ENCODE measurements at places on chromosomes 5 and 9.
A peak's percentile ranks its signal among the peaks of the same experiment; 100 is the strongest.

GRCh38 chr5:56369361-56369811 is 136.3 kb upstream of the ANKRD55 start:
- peak; percentile 50 for DNase-seq

DNA sequence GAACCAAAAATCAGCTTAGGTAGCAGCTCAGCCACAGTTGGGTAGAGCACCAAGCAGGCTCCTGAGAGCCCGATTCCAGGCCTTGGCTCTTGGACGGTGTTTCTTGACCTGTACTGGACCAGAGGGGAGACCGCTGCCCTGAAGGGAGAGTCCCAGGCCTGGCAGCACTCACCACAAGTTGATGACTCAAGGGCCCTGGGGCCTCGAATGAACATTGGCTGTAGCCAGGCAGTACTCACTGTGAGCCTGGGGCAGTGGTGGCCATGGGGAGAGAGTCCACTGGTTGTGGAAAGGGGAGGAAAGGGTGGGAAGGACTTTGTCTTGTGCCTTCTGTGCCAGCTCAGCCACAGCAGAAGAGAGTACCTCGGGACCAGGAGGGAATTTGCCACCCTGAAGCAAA is 166.1 kb downstream of the EDIL3 start:
- DNase-seq = no peak

DNA sequence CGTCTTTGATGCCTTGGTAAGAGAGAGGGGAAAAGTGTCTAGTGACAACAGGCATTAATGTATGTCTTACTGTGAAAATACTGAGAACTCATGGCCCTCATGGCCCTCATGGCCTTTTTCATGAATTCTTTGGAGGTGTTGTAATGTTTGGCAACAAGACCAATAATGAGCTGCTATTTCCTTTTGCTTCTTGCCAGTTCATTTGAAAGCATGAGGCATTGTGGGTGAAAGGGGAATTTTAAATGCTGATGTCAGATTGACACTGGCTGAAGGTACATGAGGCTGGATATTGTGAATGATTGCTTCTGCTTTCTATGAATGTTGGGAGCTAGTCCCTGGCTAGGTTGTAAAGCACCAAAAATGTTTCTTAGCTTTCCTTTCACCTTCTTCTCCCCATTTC is 79.2 kb downstream of the DOCK2 start:
- peak; percentile 76 for DNase-seq

DNA sequence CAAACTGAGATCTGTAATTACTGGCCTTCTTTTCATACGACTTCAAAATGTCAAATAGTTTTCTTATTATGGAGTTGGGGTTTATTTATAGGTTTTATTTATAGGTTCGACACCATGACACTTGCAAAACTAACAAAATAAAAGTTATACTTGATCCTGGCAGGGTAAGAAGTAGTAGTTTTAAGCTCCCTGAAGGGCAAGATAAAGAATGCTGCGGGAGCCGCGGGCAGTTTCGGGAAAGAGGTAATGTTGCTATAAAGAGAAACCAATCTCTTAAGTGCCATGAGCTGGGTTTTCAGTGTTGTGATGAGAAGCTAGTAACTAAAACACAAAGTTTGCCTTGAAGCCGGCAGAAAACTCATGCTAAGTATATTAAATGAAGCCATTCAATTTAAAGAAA is 24.8 kb downstream of the PTPN3 start:
- DNase-seq = no peak

DNA sequence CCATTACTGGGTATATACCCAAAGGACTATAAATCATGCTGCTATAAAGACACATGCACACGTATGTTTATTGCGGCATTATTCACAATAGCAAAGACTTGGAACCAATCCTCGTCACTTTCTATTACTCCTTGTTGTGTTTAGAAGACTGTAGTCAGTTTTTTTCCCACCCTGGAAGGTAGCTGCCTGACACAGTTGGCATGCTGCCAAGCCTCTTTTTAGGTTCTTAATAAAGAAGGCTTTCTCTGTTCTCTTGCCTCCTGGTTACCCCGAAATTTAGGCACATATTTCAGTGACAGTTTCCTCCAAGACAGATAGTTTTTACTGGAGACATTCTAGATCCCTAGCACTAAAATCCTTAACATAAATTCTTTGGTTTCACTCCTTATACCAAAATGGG is 205.4 kb upstream of the PCSK5 start:
- DNase-seq = no peak

GRCh38 chr5:25435882-25436281 is 791.1 kb upstream of the CDH10 start:
- no peak for DNase-seq

DNA sequence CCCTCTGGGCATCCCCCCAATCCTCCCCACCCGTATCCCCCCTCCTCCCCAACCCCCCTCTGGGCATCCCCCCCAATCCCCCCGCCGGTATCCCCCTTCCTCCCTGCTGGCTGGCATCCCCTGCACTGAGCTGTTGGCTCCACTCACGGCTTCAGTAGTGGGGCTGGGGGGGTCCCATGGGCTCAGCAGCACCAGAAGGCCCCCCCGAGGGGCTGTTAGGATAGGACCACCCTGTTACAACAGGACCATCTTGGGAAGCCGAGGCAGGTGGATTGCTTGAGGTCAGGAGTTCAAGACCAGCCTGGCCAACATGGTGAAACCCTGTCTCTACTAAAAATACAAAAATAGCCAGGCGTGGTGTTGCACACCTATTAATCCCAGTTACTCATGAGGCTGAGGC is 42.4 kb downstream of the EXD3 start:
- DNase-seq = no peak

DNA sequence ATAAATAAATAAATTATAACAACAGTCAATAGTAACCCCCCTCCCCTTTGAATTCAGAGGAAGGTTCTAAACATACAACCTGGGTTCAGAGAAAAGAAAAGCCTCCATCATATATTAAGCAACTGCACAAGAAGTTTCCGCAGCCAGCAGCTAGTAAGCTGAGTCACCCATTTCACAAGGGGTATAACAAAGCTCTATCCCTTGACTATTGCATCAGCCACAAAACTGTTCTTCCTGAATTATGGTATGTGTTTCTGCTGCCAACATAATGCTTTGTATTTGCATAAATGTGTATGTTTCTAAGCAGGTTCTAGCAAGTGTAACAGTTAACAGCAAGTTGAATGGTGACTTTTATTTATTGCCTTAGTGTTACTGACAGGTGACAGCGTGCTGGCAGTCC is 6.8 kb upstream of the CEP120 start:
- peak; percentile 96 for DNase-seq

DNA sequence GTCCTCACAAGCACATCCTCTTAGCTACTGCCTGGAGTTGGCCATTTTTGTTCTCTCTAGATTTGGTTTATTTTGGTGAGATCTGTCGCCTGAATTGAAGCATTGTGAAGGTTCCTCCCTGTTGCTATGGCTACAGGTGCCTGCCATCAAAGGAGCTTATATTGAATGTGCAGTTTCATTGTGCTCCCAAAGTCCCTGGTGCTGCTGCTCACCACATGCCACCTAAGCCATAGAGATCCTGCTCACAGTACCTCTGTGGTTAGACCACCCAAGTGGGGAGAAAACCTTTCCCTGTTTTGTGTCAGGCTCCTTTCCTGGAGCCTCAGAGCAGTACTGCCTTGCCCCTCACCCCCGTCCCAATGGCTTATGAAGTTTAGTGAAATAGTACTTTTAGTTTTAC is 383.4 kb downstream of the TMEM38B start:
- DNase-seq = no peak

DNA sequence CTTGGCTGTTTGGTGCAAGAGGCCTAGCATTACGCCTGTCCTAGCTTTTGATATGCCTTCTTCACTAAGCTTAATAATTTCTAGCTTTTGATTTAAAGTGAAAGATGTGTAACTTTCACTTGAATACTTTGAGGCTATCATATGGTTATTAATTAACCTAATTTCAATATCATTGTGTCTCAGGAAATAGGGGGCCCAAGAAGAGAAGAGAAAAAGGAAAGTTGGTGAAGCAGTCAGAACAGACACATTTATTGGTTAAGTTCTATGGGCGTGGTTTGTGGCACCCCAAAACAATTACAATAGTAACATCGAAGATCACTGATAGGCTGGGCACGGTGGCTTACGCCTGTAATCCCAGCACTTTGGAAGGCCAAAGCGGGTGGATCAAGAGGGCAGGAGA is 40.9 kb upstream of the F2RL2 start:
- no peak for DNase-seq

GRCh38 chr5:146732962-146733361 is 145.6 kb downstream of the PPP2R2B start:
- no peak for DNase-seq

- DNase-seq = no peak
Measured at GRCh38 chr5:68378204-68378820, 162.8 kb downstream of the PIK3R1 start.

GRCh38 chr9:115207003-115207836 is 89.3 kb upstream of the TNC start:
- no peak for DNase-seq

- no peak for DNase-seq
Measured at GRCh38 chr9:91315191-91315590, 46.5 kb downstream of the AUH start.

DNA sequence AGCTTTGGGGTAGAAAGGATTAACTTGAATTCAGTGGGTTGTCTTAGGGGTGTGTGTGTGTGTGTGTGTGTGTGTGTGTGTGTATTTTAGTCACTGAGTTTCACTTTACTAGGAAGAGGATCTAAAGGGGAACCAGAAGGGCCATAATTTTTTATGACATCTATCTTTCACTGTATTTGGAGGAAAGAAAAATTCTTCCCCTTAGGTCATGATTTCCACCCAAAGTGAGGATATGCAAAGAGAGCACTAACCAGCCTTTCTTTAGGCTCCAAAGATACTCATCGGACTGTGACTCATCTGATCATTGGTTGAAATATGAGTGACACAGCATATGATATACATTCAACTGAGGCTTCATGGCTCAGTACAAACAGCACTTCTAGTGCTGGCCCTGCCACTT is 75.2 kb upstream of the RASGRF2 start:
- no peak for DNase-seq

- DNase-seq = peak; percentile 70
Measured at GRCh38 chr5:61286446-61287132, 45.5 kb upstream of the ZSWIM6 start.

DNA sequence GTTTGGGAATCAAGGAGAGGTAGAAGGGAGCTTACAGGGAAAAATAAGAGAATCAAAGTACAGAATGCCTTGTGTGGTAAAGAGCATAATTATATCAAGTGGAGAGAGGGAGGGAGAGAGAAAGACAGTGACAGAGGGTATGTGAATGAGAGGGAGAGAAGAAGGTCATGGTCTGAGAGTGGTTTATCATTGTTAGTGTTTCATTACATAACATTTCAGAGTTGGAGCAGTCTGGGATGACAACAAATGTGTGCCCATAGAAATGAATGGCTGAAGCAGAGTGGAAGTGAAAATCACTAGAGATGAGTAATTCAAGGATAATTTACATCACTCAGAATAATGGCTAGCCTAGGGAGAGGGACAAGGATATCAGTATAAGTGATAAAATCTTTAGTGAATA is 799.2 kb downstream of the TLE1 start:
- no peak for DNase-seq

DNA sequence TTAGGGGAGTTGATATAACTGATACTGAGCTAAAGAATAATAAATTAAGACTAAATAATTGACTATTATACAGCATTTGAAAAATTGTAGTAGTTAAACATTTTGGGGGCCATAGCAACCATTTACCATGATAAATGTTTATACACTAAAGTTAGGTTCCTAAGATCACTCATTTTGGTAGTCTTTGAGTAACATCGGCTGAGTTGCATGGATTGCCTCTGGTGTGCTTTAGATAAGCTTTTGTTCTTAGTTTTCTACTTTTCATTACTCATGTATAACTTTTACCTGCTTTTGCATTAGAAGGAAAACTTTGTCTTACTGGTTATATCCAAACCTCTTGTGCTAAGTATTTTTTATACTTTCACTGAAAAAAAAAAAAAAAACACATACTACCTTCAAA is 101.2 kb downstream of the SLC44A1 start:
- no peak for DNase-seq
